Smooth muscle cell of trachea (primary cell): ENCODE measurements at places on chromosomes 3 and 15. TPM values are rescaled to one million over a fixed set of nuclear protein-coding genes. Genes with fewer than 3 reads are reported as not detected.

The GABRA5 gene
- total RNA-seq = not detected in 2 replicates

The PARP9 gene
- 29.9 and 34.8 TPM in 2 replicates for total RNA-seq

The CACNA2D2 gene
- not detected in 2 replicates for total RNA-seq

The ROPN1B gene
- total RNA-seq = not detected in 2 replicates

The LYSMD4 gene
- total RNA-seq = 11.4 and 14.8 TPM in 2 replicates

The DOCK3 gene
- 0.17 and 0.29 TPM in 2 replicates for total RNA-seq

The IL17RB gene
- total RNA-seq = under 0.01 and 0.17 TPM in 2 replicates
